Effector CD8-positive, alpha-beta T cell (primary cell): ENCODE measurements at places on chromosomes 2 and 18.

DNA sequence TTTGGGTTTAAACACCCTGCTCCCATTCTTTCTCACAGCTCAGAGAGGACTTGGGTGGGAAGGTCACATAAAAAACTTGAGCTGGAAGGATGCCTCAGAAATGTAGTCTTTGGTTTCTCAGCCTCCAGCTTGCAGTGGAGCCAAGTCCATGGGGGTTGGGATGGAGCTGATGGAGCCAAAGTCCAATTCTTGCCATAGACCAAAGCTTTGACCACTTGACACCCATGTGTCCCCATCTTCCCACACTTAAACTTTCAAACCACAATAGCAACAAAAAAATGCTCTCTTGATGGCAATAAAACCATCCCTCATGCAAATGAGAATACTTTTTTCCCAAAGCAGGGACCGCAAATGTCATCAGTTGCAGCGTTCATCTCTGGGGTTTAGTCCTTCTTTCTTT, 14.7 kb upstream of the DAW1 start:
- no peak for DNase-seq

DNA sequence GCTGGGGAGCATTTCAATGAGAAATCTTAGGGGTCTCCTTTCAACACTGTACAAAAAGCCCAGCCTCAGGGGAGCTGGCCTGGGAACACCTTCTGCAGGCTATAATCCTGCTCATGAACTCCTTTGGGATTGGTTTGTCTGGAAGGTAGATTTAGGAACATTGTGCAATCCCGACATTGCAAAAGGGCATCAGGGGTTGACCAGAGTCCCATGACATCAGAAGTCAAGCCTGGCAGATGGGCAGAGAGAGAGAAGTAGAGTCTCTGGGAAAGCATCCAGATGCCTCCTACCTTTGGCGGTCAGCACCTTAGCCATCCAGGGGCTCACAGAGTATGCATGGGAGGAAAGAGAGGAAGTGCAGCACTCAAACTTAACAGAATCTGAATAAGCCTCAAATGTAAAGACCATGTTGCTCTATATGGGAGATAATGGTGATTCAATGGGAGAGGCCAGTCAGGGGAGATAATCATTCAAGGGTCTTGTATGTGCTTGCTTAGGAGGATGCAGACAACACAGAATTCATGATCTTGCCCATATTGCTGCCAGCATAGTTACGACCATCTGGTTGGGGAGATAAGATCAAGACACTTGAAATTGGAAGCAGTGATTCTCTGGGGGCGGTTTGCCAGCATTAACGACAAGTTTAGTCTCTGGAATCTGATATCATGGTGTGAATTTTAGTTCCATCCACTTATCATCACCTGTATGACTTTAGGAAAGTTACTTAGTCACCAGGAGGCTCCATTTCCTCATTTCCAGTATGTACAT, 58.3 kb upstream of the UPP2 start:
- DNase-seq = no peak

- DNase-seq = no peak
Measured at GRCh38 chr2:200347301-200347700, 40.8 kb downstream of the SPATS2L start.

- no peak for DNase-seq
Measured at GRCh38 chr2:173752152-173752551, 213.0 kb downstream of the SP3 start.

- no peak for DNase-seq
Measured at GRCh38 chr18:46574000-46574742, 82.8 kb downstream of the LOXHD1 start.

- DNase-seq = no peak
Measured at GRCh38 chr2:200640176-200640575, 54.4 kb downstream of the AOX1 start.

- no peak for DNase-seq
Measured at GRCh38 chr2:28637066-28638047, 114.3 kb upstream of the PPP1CB start.

DNA sequence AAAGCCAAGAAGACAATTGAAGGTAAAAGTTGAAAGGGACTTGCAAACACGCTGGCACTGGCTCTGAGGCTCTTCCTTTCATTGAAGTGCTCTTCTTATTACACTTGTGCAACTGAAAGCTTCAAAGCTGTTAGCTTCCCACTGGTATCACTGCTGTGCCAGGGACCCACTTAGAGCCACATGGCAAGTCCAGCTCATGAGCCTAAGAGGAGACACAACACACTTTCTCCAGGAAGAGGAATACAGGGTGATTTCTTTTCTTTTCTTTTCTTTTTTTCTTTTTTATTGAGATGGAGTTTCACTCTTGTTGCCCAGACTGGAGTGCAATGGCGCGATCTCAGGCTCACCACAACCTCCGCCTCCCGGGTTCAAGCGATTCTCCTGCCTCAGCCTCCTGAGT, 218.2 kb downstream of the ATAD2B start:
- no peak for DNase-seq

GRCh38 chr2:37098416-37099118, 14.2 kb downstream of the GPATCH11 start:
- no peak for DNase-seq

DNA sequence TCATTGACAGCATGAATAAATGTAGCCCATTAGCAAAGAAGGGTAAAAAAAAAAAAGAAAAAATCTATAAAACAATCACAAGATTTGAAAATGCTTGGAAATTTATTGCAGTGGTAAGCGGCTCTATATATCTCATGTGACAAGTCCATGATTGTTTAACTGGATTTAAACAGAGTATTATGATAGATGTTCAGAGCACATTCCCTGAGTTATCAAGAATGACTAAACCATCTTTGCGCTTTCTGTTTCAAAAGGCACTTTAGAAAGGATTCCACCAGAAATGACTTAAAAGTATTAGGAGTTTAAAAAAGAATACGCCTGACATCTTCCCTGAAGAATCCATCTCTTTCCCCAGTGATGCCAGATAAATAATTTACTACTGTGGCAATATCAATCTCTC, 409.5 kb upstream of the UBE2E3 start:
- no peak for DNase-seq

GRCh38 chr18:13791181-13791580, 32.8 kb upstream of the MC5R start:
- no peak for DNase-seq

GRCh38 chr2:66343259-66343658, 91.7 kb upstream of the MEIS1 start:
- DNase-seq = no peak

DNA sequence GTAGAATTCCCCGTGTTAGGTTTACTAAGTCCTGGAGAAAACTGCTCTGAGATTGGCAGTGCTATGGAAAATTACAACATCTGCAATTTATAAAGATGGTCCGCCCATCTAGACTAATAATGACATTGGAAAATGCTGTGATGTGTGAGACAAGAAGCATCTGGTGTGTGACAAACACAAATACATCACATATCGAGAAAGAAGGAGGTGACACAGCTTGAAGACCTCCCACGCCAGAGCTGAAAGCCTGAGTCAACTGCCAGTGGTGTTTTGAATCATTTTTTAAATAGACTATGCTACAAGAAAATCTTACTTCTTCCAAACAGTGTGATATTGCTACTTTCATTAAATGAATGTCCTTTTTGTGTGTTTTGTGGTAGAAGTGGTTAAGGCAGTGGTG, 8.6 kb upstream of the ANO7 start:
- DNase-seq = no peak

GRCh38 chr18:23412351-23412964, 40.6 kb upstream of the RIOK3 start:
- DNase-seq = no peak

DNA sequence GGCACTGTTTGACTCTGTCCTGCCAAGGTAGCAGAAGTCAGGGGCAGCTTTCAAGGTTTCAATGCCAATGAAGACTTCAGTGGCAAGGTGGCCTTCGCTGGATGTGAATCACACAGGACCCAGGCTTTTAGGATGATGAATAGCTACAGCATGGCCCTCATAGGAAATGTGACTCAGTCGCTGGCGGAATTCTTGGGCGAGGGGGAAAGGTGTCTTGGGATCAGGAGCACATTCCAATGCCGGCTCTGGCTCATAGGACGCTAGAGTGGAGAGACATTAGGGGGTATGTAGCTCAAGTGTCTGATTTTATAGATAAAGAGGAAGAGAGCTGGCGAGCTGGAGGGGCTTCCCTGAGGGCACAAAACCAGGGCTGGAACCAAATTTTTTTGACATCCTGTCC, 68.6 kb downstream of the SMIM21 start:
- no peak for DNase-seq
